MG63 (cell line): ENCODE measurements at places on chromosomes 11 and 22. TPM values are rescaled to one million over a fixed set of nuclear protein-coding genes. Genes with fewer than 3 reads are reported as not detected.

KCNA4 gene
- not detected in 2 replicates for total RNA-seq

OR2D2 gene
- total RNA-seq = not detected in 2 replicates

SYT9 gene
- total RNA-seq = 0.23 TPM in 1 of 2 replicates, not detected in the other

FGF19 gene
- total RNA-seq = not detected in 2 replicates

CD3E gene
- total RNA-seq = not detected in 2 replicates

OTOG gene
- not detected in 2 replicates for total RNA-seq

OR8H2 gene
- total RNA-seq = not detected in 2 replicates

TENM4 gene
- not detected in 2 replicates for total RNA-seq

SEPTIN5 gene
- total RNA-seq = 18.9 and 30.7 TPM in 2 replicates

ARHGEF17 gene
- total RNA-seq = 4.7 and 10.9 TPM in 2 replicates

ARHGAP8 gene
- total RNA-seq = not detected in 2 replicates

B3GAT1 gene
- total RNA-seq = 0.43 TPM in 1 of 2 replicates, not detected in the other

GRAMD4 gene
- 3.4 and 10.8 TPM in 2 replicates for total RNA-seq
